CD4-positive, alpha-beta T cell treated with Interleukin-15 for 4 hours (primary cell): ENCODE measurements at places on chromosomes 12 and 14.
A peak's percentile ranks its signal among the peaks of the same experiment; 100 is the strongest.

- no peak for DNase-seq
Observed at GRCh38 chr12:15001733-15002382, 29.0 kb downstream of the PDE6H start.

GRCh38 chr12:68839183-68840147, 31.5 kb downstream of the MDM2 start:
- no peak for DNase-seq

- DNase-seq = no peak
Observed at GRCh38 chr12:5461966-5462365, 30.1 kb downstream of the NTF3 start.

GRCh38 chr12:96431067-96431466, 30.8 kb upstream of the CDK17 start:
- no peak for DNase-seq

GRCh38 chr14:21019366-21019765, 5.5 kb downstream of the NDRG2 start:
- no peak for DNase-seq

GRCh38 chr14:21069388-21070082, 569 bp upstream of the ARHGEF40 start:
- peak; percentile 34 for DNase-seq

DNA sequence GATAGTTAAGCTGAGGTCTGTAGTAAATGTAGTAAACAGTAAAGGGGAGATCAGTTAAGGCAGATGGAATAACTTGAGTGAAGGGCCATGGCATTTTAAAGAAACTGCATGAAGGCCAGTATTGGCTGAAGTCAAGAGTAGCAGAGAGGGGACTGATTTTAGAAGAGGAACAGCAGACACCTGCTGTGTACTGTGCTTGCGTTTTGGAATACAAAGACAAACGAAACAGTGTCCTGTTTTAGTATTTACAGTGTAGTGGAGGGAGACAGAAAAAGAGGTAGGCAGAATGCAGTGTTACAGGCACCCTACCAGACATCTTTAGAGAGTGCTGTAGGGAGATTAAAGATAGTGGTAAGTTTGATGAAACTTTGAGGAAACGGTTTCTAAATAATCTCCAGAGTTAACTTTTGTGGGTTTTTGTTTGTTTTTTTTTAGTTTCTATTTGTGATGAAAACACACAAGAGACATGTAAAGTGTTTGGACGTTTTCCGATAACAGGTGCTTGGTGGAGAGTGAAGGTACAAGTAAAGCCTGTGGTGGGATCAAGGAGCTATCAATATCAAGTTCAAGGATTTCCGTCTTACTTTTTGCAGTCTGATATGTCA, 2.1 kb downstream of the HELB start:
- DNase-seq = no peak
